Mesothelial cell of epicardium (in vitro differentiated cells): ENCODE measurements at places on chromosomes 2 and 18. TPM values are rescaled to one million over a fixed set of nuclear protein-coding genes. Genes with fewer than 3 reads are reported as not detected.

DNA sequence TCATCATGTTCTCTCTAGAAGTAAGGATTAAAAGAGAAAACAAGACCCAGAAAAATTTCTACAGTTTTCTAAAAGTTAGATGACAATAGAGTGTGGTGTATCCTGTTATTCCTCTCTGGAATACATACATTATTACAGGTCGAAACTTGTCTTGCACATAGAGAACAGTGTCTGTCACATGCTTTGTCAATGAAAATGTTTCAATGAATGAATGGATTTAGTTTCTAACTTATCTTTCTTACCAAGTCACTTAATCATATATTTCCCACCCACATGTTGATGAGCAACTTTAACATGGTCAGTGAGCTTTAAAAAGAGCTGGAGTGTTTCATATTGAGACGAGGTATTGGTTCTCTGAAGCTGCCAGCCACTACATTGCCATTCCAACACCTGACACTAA is 4.3 kb downstream of the DSG4 start:
- DNase-seq: no peak

- no peak for DNase-seq
Measured at GRCh38 chr18:25630682-25631081, 278.7 kb upstream of the ZNF521 start.

DNA sequence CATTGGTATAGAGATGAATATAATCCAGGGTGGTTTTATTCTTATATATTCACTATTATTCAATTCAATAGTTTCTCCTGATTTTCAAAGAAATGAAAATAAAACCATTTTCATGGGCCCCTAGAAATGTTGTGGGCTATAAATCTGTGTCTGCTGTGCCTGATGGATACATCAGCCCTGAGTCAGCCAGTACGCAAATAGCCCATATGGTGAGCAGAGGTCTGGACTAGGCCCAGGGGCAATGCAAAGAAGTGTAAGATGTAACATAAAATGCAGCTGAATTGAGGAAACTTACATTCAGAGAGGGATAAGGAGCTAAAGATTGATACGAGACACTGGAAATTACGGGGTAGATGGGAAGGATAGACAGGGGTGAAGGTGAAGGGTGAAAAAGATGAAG is 122.5 kb downstream of the MAIP1 start:
- DNase-seq: no peak

Gene MARCO
- total RNA-seq: 0.22 to 0.41 TPM (median 0.33 TPM) in 3 replicates

DNA sequence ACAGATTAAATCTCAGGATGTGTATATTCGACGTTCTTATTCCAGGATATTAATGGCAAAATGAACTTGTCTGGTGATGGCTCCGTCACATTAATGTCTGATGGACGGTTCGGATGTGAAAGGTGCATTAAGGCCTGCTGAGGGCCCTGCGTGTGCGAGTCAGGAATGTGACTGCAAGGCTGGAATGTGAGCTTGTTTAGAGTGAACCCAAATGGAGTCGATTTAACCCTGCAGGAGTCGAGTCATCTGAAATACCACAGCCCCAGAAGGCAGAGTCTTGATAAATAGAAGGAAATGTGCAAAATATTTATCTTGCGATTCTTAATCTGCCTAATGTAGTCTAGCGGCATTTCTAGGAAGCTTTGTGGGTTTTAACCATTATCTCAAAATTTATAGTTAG is 44.3 kb downstream of the RDH14 start:
- no peak for DNase-seq

DNA sequence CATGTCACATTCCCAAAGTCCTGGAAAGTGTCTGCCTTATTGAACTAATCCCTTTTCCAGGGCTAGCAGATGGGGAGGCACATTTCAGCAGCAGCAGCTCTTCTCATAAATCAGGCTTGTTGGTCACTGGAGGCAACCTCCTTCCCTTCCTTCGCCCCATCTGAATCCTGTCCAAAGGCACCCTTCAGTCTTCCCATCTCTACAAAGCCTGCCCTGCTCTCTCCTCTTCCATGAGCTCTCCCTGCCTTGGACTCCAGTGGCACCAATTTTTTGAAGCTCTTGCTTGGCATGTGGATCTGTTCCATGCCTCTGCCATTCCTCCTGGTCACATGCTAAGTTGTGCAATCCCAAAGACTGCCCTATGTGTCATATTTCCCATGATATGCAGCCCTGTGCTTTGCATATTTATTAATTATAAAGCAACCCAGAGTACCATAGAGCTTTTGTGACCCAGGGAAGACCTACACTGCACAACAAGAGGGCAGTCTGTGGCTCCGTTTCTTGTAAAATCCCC is 70.3 kb downstream of the ANTXR1 start:
- no peak for DNase-seq

Gene NOSTRIN
- total RNA-seq: 0.90 to 1.0 TPM (median 0.98 TPM) in 3 replicates

DNA sequence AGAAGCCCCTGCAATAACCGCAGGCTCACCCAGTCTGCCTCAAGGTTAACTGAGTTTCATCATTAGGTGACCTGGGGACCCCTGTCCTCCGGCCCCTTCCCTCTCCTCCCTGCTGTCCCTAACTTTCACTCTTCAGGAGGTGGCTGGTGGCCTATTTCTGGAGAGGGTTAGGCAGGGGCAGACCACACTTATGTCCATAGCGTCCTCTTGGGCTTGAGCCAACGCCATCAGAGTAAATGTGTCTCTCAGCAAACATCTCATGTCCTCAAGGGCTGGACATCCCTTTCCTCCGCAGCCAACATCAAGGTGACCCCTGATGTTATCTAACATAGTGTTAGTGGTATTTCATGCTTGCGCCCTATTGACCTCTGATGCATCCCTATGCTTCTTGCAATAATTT is 114.8 kb downstream of the BCL11A start:
- no peak for DNase-seq

GRCh38 chr2:104701411-104701911 is 152.5 kb upstream of the POU3F3 start:
- no peak for DNase-seq

- DNase-seq: no peak
Measured at GRCh38 chr18:76983613-76984051, 149.0 kb downstream of the MBP start.

GRCh38 chr18:77057006-77057395 is 75.6 kb downstream of the MBP start:
- no peak for DNase-seq

GRCh38 chr2:236949089-236949905 is 136.4 kb upstream of the COPS8 start:
- DNase-seq: no peak

DNA sequence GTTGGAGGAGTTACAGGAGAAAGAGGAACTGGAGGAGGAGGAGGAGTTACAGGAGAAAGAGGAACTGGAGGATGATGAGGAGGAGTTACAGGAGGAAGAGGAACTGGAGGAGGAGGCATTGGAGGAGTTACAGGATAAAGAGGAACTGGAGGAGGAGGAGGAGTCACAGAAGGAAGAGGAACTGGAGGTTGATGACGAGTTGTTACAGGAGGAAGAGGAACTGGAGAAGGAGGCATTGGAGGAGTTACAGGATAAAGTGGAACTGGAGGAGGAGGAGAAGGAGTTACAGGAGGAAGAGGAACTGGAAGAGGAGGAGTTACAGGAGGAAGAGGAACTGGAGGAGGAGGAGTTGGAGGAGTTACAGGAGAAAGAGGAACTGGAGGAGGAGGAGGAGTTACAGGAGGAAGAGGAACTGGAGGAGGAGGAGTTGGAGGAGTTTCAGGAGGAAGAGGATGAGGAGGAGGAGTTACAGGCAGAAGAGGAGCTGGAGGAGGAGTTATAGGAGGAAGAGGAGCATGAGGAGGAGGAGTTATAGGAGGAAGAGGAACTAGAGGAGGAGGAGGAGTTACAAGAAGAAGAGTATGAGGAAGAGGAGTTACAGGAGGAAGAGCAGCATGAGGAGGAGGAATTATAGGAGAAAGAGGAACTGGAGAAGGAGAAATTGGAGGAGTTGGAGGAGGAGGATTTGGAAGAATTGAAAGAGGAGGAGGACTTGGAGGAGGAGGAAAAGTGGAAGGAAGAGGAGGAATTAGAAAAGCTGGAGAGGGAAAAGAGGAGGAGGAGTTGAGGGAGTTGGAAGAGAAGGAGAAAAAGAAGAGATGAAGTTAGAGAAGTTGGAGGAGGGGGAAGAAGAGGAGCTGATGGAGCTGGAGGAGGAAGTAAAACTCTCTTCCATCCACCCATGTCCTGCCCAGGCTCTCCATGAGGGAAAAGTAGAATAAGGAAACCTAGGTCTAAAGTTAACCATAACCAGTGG is 37.2 kb downstream of the CLASP1 start:
- no peak for DNase-seq
